Forelimb muscle (tissue), 1 donor: ENCODE measurements at places on chromosomes 1 and 21.
A peak's percentile ranks its signal among the peaks of the same experiment; 100 is the strongest.

DNA sequence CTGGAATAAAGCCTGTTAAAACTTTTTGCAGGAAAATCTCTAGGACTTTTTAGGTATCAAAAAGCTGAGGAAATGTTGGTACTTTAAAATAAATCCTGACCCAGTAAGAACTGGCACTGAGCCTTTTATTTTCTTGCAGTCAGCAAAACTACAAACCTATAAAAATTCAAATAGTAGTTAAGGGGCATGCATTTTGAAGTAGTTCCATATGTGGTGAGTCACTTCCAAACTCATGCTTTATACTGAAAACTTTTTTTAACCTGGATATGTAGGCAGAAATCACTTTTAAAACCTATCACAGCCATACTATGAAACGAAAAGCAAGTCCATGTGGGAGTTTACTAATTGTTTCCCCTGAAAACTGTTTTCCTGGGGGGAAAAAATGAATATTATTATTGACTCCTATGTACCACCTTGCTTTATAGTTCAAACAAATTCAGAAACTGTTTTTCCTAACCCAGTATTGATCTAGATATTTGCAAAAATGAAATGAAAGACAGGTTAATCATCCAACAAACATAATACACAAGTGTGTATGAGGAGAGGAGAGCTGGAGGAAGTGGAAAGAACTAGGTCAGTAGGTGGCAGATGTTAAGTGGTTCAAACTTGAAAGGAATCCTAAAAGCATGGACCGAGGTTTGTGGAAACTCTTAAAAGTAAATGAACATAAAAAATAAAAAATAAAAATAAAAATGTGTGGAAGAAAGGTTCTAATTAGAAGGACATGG lies 30.5 kb downstream of the NRIP1 start:
- no peak for DNase-seq

GRCh38 chr1:11792106-11792505 lies 13.7 kb downstream of the MTHFR start:
- no peak for DNase-seq

DNA sequence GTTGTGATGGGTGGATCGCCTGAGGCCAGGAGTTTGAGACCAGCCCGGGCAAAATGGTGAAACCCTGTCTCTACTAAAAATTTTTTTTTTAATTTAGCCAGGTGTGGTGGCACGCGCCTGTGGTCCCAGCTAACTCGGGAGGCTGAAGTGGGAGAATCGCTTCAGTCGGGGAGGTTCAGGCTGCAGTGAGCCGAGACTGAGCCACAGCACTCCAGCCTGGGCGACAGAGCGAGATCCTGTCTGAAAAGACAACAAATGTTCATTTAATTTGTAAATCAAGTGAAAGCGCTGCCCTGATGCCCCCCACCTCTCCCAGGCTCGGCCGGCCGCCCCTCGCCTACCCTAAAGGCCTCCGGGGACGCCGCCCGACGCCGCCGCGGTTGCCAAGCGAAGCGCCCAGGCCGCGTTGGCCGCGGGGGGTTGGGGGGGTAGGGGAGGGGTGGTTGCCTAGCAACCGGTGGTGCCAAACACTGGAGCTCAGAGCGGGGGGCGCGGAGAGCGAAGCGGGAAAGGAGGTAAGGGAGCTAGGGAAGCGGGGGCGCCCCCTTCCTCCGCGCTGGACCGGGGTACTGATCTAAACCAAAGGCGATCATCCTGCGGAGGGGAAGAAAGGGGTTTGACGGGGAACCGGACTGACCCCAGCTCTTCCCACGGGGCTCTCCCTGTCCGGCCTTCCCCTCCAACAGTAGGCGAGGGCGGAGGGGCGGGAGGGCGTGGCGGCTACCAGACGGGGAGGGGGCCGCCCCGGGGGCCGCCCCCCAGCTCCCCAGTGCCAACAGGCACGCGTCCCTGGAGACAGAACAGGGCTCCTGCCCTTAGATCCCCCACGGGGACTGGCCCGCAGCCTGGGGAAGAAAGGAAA lies at the start of gene TEKT2:
TSS of gene TEKT2 (plus strand) at position 460 of the 862 bp plus-strand sequence. CDS start 828 bp downstream, outside the sequence.
- no peak for DNase-seq

DNA sequence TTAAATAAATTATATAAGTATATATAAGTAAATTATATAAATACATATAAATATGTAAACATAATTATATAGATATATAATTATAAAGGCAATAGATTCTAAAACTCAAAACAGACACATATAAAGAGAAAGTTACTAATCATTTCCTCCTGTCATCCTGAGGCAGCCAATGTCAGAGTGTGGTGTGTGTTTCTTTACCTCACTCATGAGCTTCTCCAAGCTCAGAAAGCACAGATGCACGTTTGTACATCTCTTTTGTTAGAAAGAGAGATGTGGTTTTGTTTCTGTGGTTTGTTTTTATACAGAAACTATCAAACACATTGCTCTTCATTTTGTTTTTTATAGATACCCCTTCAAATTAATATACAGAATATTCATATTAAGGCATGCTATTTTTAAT lies 594.8 kb downstream of the USP25 start:
- no peak for DNase-seq

- no peak for DNase-seq
Measured at GRCh38 chr1:235932090-235932510, 65.4 kb upstream of the LYST start.

- no peak for DNase-seq
Measured at GRCh38 chr21:46205766-46206162, 21.5 kb upstream of the SPATC1L start.

DNA sequence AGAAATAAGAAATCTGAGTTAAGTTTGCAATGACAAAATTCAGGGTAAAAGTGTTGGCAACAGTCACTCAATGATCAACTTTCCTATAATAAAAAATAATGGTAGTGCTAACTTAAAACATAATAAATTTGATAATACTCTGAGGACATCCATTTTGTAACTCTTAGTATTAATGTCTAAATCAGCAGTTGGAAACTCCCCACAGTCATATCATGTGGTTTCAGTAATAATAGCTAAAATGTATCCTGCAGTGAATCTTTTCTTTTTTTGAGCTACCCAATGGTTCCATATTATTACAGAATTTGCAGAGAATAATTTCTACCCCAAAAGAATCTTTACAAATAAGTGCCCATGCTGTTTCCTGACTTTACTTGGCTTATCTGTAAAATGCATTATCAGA lies 286.7 kb downstream of the PTPRC start:
- no peak for DNase-seq

- DNase-seq, result no peak
Measured at GRCh38 chr1:175984813-175985212, 222.3 kb downstream of the COP1 start.

DNA sequence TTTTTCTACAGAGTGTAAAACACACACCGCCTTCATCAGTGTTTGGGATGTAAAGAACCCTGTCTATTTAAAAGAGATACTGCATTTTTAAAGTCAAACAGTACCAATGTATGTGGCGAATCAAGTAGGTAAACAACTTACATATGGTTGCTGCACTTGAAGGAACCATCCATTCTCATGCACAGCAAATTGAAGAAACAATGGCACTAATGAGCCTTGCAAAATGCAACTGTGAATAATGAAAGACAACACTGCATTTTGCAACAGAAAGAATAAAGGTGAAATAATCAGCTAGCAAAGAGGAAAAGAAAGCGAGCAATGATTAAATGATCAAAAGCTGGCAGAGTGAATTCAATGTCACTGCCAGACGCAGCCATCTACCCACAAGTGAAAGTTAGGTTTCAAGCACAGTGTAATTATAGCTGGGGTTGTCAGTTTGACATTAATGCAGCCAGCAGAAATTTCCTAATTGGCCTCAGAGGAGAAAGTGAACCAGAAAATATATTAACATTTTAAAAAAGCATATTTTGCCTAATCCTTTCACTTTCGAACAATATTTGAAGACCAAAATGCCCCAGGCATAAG lies 10.9 kb upstream of the BARHL2 start:
- no peak for DNase-seq

DNA sequence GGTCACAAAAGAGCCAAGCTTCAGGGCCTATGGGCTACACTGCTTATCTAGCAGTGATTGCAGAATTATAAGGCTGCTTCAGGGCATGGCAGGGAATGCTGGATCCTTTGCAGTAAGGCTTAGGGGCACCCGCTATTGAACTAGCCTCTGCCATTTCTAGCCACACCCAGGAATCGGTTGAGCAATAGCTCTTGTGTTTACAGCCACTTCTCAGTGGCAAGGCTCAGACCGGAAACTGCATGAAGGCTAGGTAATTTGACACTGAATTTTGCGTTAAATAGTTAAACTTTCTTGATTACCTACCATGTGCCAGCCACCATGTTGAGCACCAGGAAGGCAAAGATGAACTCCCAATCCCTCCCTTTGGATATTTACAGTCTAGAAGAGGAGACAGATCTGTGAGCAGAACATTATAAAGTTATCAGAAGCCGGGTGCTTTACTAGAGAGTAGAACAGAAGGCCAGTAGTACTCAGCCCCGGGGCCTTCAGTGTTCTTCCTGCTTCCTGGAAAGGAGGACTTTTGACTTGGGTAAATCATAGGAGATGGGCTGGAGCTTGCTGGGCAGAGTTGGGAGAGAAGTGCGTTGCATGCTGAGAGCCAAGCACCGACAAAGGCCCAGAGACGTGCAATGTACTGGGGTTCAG lies 98.6 kb upstream of the LPGAT1 start:
- DNase-seq, result no peak

DNA sequence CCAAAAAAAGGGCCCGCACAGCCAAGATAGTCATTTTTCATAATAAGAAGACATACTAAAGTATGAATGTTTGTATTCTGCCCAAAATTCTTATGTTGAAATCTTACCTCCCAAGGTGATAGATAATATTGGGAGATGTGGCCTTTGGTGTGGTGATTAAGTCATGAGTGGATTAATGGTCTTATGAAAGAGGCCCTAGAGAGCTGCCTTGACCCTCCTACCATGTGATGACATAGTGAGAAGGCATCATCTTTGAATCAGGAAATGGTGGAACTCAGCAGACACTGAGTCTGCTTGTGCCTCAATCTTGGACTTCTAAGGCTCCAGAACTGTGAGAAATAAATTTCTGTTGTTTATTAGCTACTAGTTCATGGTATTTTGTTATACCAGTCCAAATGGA lies 11.8 kb upstream of the RNPC3 start:
- no peak for DNase-seq

- DNase-seq, result no peak
Measured at GRCh38 chr1:64861611-64862010, 104.7 kb downstream of the JAK1 start.

DNA sequence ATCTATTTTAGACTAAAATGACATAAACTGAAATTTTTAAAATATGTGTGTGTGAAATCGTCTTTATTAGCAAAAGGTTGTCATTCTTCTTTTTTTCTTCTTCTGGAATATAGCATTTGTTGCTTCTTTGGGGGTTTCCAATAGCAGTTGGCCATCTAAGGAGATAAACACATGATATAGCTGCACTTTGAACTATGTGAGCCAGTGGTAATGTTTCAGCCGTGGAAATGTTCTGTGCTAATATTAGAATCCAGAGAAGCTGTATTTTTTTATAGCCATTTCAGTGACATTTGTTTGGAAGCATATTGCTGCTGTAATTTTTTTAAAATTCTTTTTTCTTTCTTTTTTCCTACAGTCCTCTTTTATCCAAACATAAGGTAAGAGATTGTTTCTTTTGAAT lies 75.1 kb downstream of the CNST start:
- DNase-seq, result no peak

- no peak for DNase-seq
Measured at GRCh38 chr1:118535901-118536300, 350.9 kb upstream of the SPAG17 start.

GRCh38 chr1:119209596-119210295 lies 69.3 kb upstream of the WARS2 start:
- DNase-seq, result peak; percentile 60

- no peak for DNase-seq
Measured at GRCh38 chr21:31345136-31345535, 1.1 kb upstream of the TIAM1 start.

- DNase-seq, result no peak
Measured at GRCh38 chr1:74010206-74010605, 187.8 kb downstream of the LRRIQ3 start.

- no peak for DNase-seq
Measured at GRCh38 chr1:53061123-53061858, 722 bp upstream of the PODN start.

DNA sequence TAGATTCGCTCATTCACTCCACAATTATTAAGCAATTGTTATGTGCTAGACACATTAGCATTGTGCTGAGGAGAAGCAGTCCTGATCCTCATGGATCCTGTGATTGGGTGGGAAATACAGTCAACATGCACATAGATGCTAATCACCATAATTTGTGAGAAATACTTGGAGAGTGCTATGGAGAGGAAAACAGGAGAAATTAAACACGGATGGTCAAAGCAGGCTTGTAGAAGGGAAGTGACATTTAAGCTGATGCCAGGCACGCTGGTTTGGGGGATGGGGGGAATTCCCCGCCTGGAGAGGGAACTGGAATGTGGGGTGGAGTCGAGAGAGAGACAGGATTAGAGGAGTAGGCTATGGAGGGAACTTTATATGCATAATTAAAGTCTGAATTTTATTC lies 52.2 kb upstream of the L1TD1 start:
- DNase-seq, result no peak

DNA sequence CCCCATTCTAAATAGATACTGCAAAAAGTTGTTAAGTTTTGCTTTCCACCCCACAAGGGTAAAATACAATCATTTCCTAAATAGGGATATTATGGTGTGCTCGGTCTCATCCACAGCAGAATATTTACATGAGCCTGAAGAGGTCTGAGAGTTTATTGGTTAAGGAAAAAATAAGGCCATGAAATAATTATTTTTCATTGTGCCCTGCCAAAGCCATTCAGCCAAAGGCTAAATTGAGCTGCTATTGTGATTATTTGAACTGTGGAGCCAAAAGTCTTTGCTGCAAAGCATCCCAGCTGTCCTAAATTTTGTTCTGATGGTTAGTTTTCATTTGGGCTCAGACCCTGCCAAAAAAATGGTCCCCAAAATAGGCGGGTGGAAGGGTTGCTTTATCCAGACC lies 298.7 kb upstream of the ESRRG start:
- DNase-seq, result no peak

DNA sequence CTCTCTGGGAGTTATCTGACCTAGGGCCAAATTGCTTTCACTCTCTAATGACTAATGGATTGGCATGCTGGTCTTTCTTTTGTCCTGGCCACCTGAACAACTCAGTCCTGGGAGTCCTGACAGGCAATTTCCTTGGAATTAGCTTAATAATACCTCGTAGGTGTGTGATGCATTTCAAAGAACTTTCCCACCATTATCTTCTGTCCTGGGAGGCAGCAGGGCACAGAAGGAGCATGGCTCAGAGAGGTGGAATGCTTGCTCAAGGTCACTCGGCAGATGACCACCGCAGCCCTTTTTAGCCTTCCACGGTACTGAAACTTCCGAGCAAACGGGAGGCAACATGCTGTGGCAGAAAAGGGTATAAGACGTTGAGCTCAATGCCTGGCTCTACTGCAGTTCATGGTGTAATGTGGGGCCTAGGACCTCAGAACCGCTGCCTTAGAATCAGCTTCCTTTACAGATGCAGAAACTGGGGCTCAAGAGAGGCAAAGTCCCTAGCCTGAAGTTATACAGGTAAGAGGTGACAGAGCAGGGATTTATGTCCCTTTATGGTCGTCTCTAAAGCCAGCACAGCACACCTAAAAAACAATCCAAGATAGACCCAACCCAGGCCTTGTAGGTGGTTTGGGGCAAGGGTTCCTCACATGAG lies 3.2 kb downstream of the ID3 start:
- DNase-seq, result no peak

GRCh38 chr1:190963321-190963720 lies 485.7 kb upstream of the BRINP3 start:
- peak; percentile 58 for DNase-seq
